ENCODE measurements at places on chromosomes 3 and 15.
A peak's percentile ranks its signal among the peaks of the same experiment; 100 is the strongest.

GRCh38 chr3:52962160-52962559 lies 64.8 kb upstream of the STIMATE start:
- no peak for DNase-seq

GRCh38 chr15:93997071-93997658 lies 234.2 kb upstream of the MCTP2 start:
- DNase-seq = peak; percentile 1

- no peak for DNase-seq
Observed at GRCh38 chr3:113659101-113659541, 37.3 kb downstream of the USF3 start.

GRCh38 chr3:72223116-72223515 lies 438.2 kb upstream of the PROK2 start:
- no peak for DNase-seq

GRCh38 chr3:113571360-113571759 lies 39.0 kb downstream of the SIDT1 start:
- no peak for DNase-seq

GRCh38 chr3:51354731-51355615 lies 30.1 kb upstream of the MANF start:
- DNase-seq = no peak

GRCh38 chr3:126117786-126118185 lies 33.9 kb upstream of the SLC41A3 start:
- no peak for DNase-seq

DNA sequence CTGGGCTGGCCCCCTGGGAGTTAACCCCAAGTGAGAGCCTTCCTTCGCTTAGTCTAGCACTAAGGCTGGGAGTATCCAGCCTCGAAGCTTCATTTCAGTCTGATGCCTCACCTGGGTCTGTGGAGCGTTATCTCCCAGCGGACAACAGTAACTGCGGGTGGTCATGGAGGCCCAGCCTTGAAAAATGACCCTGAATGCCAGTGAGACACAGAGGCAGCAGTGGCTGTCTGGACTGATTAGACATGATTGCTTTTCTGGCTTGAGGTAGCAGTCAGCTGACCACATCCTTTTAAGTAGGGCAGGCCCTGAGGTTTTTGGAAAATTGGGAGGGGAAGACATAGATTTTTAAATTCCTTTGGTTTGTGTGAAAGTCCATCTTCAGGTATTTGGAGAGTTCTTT lies 28.2 kb upstream of the TRIM59 start:
- DNase-seq = no peak

DNA sequence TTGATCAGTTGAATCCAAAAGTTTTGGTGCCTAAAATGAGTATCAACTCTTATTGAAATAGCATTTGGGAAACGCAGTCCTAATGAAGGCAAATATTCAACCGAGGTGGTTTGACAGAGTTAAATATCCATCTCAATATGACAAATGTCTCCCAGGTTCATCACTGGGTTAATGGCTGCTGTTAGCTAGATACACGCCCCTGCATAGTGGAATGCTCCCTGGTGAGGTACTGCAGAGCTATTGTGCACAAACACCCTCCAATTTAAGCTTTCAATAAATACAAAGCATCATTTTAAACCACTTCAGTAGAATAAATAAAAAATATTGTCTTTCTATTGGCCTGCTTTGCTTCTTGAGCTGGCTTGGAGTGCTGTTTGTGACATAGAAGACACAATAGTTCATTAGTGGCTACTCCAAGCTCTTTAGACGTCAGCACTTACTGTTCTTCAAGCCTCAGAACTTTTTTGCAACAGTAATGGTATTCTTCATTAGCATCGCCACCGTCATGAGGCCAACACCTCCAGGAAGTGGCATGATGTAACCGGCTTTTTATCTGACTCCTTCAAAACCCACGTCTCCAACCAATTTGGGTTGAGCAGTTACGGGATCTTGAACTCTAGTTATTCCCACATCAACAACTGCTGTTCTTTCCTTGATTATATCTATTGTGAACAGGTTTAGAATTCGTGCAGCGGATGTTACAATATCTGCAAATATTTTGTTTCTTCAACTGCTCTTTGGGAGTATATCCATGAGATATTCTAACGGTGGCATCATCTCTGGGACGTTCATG lies 1159.6 kb upstream of the EPHA6 start:
- no peak for DNase-seq

- DNase-seq = no peak
Observed at GRCh38 chr15:69693059-69693458, 240.4 kb downstream of the RPLP1 start.

GRCh38 chr3:139586420-139587017 lies 47.0 kb upstream of the RBP1 start:
- DNase-seq = no peak

DNA sequence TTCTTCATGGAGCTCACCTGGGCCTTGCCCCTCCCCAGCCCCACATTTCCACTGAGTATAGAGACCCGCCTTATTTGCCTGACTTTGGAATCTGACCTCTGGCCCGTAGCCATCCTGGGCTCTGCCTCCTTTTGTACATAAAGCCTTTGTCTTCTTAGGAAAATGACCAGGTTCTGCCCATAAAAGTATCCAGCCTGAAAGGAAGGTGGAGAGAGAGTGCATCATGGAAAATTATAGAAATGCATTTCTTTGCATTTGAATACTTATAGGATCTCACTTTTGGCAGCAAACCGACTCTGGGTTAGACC lies 3.6 kb upstream of the SH2D7 start:
- no peak for DNase-seq

DNA sequence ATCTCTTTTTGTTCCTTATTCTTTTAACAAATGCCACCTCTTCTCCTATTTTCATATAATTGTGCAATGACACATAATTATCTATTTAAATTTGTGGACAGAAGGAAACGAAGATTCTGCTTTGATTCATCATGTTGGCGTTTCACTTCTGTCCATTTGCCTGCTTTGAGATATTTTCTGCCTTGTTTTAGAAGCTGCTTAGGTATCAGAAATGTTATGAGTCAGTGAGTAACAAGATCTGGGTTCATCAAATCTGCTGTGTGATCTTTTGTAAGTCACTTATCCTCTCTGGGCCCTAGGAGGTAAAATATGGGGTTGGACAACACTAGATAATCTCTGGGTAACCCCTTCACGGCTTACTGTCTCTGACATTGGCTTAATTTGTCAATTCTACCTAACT lies 7.3 kb upstream of the MINDY4B start:
- no peak for DNase-seq

DNA sequence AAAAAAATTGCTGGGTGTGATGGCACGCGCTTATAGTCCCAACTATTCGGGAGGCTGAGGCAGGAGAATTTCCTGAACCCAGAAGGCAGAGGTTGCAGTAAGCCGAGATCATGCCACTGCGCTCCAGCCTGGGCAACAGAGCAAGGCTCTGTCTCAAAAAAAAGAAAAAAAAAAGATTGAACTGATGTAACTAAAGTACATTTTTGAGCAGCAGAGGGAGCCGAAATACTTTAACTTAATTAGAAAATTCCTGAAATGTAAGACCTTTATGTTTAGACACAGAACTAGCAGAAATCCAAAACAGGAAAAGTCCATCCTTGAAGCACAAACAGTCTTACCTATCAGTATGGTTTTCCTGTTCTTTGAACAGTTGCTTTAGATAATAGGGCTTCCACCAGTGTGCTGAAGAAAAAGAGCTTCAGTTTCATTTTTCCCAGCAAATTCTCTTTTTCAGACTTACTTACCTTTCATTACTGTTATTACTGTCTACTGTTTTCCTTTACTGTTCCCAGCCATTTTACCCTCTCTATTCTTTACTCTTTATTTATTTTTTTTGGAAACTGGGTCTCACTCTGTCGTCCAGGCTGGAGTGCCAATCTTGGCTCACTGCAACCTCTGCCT lies 33.4 kb upstream of the ZNF609 start:
- DNase-seq = no peak

DNA sequence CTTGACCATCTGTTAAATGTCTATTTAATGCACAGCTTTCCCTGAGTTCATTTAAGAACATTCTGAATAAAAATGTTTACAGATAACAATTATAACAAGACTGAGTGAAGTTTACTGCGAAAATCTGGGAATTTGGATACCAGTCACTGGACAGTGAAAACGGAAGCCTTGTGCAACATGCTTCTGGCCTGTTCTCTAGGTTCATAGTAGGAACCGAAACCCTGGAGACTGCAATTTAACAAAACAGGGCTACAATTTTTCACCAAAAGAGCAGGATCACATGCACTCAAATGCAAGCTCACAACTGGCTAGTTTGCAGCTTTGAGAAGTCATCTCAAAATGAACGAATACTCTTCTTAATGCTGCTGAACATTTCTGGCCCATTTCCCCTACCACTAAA lies 435.9 kb downstream of the NR2F2 start:
- no peak for DNase-seq

GRCh38 chr3:108127301-108127988 lies 36.6 kb upstream of the CD47 start:
- DNase-seq = no peak

GRCh38 chr3:49276475-49277382 lies at the start of gene C3orf62:
Gene C3orf62 (minus strand): TSS chr3:49277232. CDS start chr3:49276872, 360 bp downstream.
- peak; percentile 54 for DNase-seq

- no peak for DNase-seq
Observed at GRCh38 chr15:57665939-57666338, 40.6 kb upstream of the POLR2M start.

- no peak for DNase-seq
Observed at GRCh38 chr3:41808152-41808551, 153.8 kb downstream of the ULK4 start.

DNA sequence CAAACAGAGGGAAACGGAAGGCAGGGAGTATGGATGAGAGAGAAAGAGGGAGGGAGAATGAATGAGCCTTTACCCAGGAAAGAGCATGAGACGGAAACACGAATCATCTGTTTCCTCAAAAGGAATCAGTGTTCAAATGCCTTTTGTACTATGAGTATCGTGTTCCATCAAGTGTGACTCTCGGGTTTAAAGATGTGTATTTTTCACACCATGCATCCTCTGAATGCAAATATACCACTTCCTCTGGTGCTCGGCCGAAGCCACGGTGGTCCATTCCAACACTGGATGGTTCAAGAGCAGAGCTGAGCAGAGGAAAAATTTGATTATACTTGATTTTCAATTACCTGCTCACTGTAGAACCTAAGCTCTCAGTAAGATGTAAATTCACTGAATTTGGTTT lies 505.1 kb downstream of the MECOM start:
- no peak for DNase-seq

DNA sequence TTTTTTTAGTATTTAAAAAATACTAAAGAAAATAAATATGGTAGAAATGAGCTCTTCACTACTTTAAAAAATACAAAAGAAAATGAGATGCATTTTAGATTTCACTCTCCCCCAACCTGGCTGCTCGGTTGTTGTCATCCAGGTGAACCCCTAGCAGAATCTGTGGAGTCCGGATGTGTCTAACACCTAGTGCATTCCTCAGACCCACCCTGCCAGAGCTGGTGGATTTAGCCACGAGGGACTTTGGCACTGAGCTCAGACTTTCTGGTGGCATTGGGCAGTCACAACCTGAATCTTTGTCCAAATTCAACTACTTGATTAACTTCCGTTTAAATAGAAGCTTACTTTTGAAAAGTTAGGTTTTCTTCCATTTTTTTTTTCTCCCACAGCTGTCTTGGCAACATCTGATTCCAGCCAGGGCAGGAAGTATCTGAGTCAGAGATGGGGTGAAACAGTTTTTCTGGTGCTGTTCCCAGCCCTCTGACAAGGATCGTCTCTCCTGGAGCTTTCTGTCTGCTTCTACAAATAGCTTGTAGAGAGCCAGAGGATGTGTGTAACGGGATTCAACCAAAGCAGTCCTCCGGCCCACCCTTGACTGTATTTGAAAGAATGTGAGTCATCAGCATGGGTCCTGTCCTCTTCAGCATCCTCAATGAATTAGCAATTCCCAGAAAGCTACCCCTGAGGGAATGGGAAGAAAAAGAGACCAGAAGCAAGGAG lies 301.8 kb upstream of the MCTP2 start:
- no peak for DNase-seq

GRCh38 chr3:25214034-25214433 lies 214.0 kb upstream of the RARB start:
- DNase-seq = no peak

- DNase-seq = no peak
Observed at GRCh38 chr3:94619643-94620042, 556.8 kb downstream of the NSUN3 start.

- no peak for DNase-seq
Observed at GRCh38 chr3:38468765-38469164, 15.1 kb downstream of the ACVR2B start.

- DNase-seq = no peak
Observed at GRCh38 chr3:194275721-194276120, 75.4 kb downstream of the CPN2 start.

DNA sequence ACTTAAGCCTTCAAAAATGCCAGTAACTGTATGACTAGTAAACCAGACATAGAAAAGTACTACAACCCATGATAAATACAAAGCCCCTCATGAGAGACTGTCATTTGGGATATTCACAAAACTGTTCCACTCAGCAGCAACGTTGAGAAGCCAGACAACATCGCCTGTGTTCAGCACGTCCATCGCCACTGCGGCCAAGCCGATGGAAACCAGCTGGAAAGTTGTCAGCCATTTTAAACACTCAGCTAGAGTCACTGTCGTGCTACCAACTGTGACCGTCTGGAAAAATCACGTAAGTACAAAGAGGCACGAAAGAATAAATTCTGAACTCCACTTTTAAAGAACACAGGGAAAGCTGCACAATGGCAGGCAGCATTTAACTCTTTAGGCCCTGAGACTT lies 340.7 kb upstream of the WNT5A start:
- DNase-seq = no peak

DNA sequence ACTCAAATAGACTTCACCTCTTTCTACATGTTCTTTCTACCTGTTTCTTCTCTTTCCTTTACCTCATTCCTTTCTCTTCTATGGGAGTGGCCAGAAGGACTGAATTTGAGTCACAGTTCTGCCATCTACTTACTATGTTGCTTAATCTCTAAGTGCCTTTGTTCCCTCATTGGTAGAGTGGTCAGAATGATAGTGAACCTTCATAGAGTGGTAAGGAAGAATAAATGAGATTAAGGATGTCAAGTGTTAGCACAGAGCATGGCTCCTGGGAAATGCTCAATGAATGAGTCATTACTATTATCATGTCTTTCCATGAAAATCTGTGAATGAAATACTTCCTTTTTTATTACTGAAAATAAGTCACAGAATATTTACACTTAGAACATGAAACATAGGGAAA lies 17.5 kb downstream of the TMEM207 start:
- DNase-seq = no peak

Data from NCI-H460 (cell line).